ENCODE measurements at places on chromosomes 7 and 10.

DNA sequence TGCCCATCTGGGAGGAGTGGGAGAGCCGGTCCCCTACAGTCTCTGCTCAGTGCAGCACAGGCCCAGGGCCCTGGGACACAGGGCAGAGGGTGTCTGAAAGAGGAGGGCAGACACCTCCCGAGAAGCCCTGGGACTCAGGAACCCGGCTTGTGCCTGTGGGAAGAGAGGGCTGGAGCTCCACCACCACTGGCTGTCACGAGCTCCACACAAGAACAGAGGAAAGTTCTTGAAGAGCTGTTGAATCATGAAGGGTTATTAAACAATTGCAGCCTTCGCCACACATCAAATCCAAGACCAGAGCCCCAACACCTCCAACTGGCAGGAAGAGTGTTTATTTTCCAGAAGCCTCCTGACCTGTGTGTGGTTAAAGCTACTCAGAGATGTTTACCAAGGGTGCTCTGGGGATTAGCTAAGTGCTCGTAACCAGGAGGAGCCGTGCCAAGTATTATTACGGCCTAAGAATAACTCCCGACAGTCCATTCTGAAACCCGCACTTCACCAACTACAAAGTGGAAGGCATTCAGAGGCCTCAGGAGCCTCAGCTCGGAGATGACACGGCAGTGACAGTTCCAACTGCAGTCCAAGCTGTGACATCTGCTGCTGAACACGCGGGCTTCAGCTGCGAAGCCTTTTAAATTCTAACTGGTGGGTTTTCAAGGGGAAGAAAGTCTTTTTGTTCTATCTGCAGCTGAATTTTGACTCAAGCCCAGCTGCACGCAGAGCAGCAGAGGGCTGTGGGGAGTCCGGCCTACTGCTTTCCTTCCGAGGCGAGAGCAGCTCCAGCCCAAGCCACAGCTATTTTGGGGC, 75.1 kb downstream of the MAD1L1 start:
- DNase-seq = peak; percentile 75
- H3K27ac ChIP-seq = peak overlapping the region; percentile 51
- H3K4me3 ChIP-seq = no peak overlapping the region
- H3K36me3 ChIP-seq = no peaks in the 10 kb centered on the region
- H3K4me1 ChIP-seq = peaks cover 14% of the 10 kb centered on the region

GRCh38 chr10:110918269-110918642, 724 bp downstream of the BBIP1 start:
- peaks cover 16% of the 10 kb centered on the region for H3K4me1 ChIP-seq
- peak overlapping the region; percentile 100 for H3K27ac ChIP-seq
- peak; percentile 99 for DNase-seq
- H3K36me3 ChIP-seq = no peaks in the 10 kb centered on the region

DNA sequence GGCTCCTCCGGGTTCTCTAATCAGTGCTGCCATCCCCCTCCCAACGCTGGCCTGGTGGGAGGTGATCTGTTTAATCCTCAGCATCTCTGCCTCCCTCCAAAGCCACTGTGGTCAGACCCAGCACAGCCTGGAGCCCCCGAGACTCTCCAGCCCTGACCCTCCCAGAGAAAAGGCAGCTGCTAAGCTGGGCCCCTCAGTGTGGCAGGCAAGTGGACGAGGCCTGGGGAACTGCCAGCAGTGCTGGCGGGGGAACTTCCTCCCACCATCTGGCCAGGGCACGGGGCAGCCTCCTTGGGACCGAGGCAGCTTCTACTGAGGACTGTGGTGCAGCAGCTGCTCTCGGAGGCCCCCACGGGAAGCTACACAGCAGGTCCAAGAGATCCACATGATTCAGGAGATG, 51.1 kb downstream of the DPYSL4 start:
- H3K4me3 ChIP-seq = no peak overlapping the region
- no peak for DNase-seq
- no peaks in the 10 kb centered on the region for H3K27me3 ChIP-seq

DNA sequence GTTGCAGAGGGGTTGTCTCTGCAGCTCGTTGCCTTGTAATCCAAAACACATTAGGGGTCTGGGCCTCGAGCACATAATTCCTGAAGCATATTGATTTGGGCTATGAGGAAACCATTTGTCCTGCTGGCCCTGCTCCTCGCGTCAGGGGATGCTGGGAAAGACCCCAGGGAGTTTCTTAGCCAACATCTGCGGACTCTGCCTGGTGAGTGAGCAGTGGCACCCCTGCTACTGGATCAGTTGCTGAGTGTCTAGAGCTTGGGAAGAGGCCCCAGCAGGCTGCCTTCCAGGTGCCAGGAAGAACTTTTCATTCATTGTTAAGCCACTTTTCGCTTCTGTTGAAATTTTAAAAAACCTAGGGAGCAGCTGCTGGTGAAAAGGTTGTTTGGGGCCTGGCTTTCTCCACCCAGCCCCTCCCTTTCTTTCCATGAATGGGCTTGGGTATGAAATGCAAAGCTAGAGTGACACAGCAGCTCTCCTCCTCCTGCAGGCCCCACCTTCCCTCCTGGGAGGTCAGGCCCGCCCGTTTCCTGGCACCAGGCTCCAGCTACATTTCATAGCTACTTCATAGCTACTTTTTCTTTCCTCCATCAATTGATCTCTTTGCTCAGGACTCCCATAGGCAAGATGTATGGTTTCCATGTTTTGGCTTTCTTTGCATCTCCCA, 26.8 kb downstream of the TACR2 start:
- H3K4me3 ChIP-seq = no peak overlapping the region
- peaks cover 3% of the 10 kb centered on the region for H3K4me1 ChIP-seq
- DNase-seq = no peak
- H3K27ac ChIP-seq = no peak overlapping the region
- no peaks in the 10 kb centered on the region for H3K27me3 ChIP-seq

- no peaks in the 10 kb centered on the region for H3K36me3 ChIP-seq
- H3K4me3 ChIP-seq = no peak overlapping the region
- H3K27me3 ChIP-seq = no peaks in the 10 kb centered on the region
- no peak for DNase-seq
- no peaks in the 10 kb centered on the region for H3K4me1 ChIP-seq
- no peak overlapping the region for H3K27ac ChIP-seq
Observed at GRCh38 chr10:111273635-111274034, 196.8 kb downstream of the ADRA2A start.
